CD4-positive, alpha-beta T cell treated with Interleukin-15 for 1 hour (primary cell): ENCODE measurements at places on chromosomes 4 and X.
A peak's percentile ranks its signal among the peaks of the same experiment; 100 is the strongest.

DNA sequence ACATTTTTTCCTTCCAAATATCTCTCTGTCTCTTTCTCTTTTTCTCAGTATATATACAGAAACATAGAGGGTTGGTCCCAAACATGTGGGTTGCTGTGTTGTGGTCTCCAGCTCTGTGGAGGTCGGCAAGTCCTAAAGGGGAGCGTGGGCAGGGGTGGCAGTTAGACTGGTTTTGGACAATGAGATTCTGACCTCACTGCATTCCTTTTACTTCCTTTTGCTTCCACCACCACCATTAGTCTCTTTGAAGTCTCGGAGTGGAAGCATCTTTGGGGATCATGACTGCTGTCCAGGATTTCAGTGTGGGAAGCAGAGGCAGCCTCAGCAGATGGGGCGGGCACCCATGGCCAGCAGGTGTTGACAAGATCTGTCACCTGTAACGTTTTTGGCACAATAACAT lies 1091.8 kb downstream of the RAPGEF2 start:
- DNase-seq = no peak

- DNase-seq = no peak
Observed at GRCh38 chrX:56928546-56928945, 66.8 kb downstream of the SPIN3 start.

DNA sequence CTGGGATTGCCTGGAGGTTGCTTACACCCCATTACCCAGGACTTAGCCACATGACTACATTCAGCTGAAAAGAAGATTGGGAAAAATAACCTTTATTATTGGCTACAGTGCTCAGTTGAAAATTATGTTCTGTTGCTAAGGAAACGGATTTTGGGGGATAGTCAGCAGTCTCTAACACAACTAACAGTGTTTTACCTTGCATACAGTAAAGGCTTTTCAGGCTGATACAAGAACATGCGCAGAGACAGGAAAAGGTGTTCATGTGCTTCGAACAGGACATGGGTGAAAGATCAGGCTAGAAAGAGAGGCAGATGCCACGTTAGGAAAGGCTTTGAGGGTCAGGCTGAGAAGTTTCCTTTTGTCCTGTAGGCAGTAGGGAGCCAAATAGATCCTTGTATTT lies 14.8 kb upstream of the RHOH start:
- DNase-seq = no peak

GRCh38 chrX:123274796-123275195 lies 90.7 kb downstream of the GRIA3 start:
- no peak for DNase-seq

- DNase-seq = peak; percentile 60
Observed at GRCh38 chr4:98663226-98664006, 5.0 kb upstream of the TSPAN5 start.

DNA sequence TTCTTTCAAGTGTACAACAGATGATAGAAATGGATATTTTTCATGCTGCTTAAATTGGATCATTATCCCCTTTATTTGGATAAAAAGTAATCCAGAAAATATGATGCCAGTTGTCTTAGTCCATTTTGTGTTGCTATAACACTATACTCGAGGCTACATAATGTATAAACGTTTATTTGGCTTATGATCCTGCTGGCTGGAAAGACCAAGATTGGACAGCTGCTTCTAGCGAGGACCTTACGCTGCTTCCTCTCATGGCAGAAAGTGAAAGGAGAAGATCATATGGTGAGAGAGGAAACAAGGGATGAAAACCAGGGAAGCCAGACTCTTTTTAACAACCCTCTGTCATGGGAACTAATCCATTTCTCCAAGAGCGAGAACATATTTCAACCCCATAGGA lies 102.7 kb downstream of the TRAM1L1 start:
- DNase-seq = no peak

GRCh38 chr4:155377276-155377675 lies 511 bp upstream of the MAP9 start:
- DNase-seq = no peak

- DNase-seq = peak; percentile 7
Observed at GRCh38 chrX:1434871-1435240, 17.9 kb downstream of the ASMTL start.

DNA sequence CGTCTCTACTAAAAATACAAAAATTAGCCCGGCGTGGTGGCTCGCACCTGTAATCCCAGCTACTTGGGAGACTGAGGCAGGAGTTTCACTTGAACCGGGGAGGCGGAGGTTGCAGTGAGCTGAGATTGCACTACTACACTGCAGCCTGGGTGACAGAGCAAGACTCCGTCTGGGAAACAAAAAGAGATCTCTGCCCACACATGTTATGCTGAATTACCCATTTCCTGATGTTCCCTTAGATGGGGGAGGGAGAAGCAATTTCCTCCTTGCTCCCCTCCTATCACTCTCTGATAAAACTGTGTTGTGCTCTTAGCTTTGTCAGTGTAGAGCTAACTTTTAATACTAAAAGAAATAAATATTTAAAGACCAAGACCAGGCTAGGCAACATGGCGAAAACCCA lies 102.5 kb downstream of the LARP7 start:
- DNase-seq = no peak

DNA sequence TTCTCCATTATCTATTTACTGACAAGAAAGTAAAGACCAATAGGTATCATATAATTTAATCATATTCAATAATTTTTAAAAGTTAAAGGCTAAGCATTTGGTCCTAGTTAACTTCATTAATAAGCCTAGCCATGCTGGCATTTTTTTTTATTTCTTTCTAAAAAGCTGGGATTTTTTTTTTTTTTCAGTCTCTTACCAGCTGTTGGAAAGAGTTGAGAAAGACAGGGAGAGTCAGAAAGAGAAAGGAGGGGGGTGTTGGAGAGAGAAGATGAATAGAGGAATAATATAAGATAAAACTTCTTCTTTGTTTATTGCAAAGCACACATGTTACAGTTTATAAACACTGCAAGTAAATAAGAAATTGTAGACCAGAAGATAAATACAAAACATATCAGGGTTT lies 5.9 kb upstream of the NR3C2 start:
- DNase-seq = no peak

GRCh38 chr4:39029752-39030694 lies 2.2 kb downstream of the TMEM156 start:
- DNase-seq = no peak

- peak; percentile 88 for DNase-seq
Observed at GRCh38 chrX:53433651-53434639, at the start of gene HSD17B10. HSD17B10 (minus strand) TSS chrX:53434370; CDS start chrX:53434345, 25 bp downstream.

DNA sequence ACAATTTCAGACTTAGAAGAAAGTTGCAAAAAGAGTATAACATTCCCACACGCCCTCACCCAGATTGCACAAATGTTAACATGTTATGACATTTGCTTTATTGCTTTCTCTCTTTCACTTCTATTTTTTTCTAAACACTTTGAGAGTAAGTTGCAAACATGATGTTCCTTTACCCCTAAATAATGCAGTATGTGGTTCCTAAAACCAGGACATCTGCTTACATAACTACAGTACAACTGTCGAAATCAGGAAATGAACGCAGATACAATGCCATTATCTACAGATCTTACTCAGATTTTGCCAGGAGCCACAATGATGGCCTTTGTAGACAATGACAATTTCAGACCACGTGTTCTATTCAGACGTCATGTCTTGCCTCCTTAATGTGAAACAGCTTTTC lies 22.4 kb downstream of the SH3TC1 start:
- DNase-seq = no peak

- DNase-seq = no peak
Observed at GRCh38 chr4:47367761-47368160, 95.7 kb downstream of the COMMD8 start.

DNA sequence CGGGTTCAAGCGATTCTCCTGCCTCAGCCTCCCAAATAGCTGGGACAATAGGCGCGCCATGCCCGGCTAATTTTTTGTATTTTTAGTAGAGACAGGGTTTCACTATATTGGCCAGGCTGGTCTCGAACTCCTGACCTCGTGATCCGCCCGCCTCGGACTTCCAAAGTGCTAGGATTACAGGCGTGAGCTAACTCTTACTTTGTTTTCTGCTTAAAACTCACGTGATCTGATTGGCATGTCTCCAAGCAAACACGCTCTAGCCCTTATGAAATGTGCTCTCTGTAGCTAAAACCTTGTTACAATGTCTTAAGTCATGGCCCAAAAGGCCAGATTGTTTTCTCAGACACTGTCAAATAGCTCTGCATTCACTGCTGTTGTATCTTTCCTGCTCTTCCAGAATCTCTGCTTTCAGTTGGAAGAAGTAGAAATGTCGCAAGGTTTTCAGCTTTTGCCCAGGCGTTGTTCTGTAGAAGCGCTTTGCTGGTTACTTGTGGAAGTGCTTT lies 39.7 kb upstream of the OGT start:
- DNase-seq = no peak

GRCh38 chr4:154485127-154485773 lies 6.3 kb downstream of the DCHS2 start:
- DNase-seq = no peak

DNA sequence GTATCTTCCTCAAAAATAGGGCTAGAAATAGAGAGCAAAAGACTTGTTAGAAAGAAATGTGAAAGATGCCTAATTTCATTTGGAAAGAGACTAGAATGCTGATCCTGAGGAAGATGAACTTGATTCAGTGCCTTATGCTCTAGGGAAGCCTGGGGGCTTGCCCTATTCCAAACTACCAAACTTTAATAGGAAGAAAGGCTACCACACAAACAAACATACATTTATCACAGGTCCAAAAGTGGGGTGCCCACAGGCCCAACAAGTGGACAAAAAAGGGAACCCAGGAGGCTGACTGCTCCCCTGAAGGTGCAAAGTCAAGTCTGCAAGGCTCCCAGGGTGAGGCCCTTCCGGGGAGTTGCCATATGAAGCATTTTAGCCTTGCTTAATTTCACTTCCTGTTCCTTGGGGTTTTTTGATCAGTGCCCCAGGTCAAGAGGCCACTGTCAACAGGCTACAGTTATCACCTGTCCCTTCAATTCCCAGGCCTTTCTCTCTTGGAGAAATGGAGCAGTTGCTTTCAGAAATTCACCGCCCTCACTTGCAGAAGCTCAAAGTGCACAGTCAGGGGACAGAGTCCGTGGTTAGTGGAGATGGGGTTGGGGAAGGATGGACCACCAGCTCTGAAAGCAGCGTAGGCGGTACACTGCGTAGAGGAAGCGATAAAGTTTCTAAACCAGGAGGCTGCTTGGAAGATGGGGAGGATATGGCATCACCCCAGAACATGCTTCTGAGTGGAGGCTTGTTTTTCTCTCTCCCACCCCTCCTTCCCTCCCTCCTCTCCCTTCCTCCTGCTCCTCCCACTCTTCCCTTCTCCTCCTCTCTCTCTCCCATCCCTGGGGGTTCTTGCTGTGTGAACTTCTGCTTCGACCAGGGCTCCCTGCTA lies 36.4 kb downstream of the TMEM154 start:
- DNase-seq = peak; percentile 68

- no peak for DNase-seq
Observed at GRCh38 chr4:186606591-186606992, 51.2 kb upstream of the MTNR1A start.

DNA sequence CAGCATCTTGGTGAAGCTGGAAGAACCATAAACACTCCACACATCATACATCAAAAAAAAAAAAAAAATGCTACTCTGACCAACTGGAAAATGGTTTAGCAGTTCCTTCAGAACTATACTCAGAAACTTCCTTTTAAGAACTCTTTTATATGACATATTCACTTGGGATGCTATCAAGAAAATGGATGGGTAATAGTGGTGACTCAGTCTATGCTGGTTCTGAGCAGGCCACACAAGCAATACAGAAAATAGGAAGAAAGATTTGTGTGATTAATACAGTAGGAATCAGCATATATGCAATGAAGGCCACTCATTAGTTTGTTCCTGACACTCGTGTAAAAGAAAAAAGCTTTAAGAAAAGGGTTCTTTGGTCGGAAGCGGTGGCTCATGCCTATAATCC lies 123.5 kb upstream of the FAT4 start:
- no peak for DNase-seq

DNA sequence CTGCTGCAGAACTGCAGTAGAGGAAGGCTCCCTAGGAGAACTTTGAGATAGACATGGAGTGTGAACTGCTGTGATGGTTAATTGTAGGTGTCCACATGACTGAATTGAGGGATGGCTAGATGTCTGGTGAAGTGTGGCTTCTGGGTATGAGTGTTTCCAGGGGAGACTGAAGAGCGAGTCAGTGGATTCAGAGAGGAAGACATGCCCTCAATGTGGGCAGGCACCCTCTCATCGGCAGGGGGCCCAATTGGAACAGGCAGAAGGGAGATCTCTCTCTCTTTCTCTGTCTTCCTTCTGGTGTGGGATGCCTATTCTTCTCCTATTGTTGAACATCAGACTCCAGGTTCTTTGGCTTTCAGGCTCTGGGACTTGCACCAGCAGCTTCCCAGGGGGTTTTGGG lies 304.7 kb upstream of the GATB start:
- no peak for DNase-seq

DNA sequence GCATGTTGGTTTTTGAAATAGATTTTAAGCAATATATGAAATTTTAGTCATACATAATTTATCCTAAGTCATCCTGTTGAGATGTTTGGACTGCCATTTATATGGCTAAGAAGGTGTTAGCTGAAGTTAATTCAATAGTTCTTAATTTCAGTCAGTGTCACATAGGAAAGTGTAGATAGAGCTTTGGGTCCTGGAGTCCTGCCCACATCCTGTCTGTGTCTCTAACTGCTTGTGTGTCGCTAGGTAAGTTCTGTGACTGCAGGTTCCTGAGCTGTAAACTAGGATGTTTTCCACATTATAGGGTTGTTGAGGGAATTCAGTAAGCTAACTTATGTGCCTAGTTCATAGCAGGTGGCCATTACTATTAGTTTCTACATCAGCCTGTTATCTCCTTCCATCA lies 20.7 kb downstream of the OFD1 start:
- no peak for DNase-seq

DNA sequence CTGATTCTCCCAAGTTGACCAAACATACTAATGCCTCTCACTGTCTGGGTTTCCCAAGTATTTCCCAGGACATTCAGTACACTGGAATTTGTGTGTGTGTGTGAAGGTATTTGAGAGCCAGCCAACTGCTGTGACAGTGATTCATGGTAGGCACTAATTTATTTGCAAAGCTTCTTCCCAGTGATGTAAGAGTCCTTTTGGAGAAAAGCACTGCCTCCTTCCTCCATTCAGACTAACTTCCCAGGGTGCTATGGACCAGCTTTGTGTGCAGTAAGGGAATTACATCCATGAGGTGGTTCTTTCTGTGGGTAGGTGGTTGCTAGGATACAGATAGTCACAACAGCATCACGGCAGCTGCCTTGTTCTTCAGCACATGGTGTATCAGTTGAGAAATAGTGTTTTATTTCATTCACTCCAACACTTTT lies 8.7 kb downstream of the EGF start:
- no peak for DNase-seq

DNA sequence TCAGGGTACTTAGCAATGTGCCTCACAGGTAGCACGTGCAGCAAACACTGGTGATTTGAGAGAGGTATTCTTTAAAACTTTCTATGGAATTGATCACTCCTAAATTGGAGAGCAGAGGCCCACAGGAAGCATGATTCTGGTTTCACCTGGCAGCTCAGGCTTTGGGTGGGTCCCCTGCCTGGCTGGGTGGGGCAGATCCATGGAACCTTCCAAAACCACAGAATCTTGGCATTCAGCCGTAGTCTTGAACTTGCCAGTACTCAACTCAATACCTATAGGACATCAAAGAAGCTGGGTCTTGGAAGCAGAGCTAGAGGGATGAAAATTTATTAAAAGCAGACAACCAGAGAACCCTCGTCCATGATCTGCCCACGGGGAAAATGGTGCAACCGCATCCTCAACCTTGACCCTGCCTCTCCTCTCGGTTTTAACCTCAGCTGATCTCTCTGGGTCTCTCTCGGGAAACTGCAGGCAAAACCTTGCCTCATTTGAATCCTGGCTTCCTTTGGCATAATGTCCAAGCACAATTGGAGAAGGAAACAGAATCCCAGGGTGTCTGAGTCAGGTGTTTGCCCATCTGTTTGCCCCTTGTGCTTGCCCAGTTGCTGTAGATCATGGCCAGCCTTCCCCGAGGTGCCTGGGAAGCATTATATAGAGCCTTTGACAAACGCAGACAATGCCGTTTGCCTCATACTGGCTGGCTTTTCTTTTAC lies 22.9 kb downstream of the OTOP1 start:
- no peak for DNase-seq
